ENCODE measurements at places on chromosomes 1 and 21.
A peak's percentile ranks its signal among the peaks of the same experiment; 100 is the strongest.

DNA sequence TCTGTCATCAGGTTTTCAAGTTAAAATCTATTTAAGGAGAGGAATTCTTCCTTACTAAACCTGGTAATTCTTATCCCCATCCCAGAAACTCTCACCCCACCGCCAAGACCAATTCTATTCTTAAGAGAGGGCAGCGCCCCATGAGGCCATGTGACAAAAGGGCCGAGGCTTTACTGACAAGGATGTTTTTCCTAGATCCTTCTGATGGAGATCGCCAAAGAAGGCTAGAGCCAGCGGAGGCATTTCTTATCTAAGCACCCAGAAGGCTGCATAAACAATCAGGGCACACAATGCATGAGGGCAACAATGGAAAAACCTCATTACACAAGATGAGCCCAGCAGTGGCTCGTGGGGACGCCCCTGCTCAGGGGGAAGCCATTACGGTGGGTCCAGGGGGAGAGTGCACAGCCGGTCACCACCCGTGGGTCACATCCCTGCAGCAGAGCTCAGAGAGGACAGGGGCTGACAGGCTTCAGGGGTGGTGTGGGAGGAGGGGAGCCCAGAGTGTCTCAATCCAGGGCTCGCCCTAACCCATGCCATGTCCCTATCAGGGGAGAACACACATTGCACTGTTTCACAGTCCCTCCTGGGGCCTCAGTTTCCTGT is 88.7 kb downstream of the ITPKB start:
- DNase-seq = peak; percentile 66

GRCh38 chr1:240526312-240526711 is 85.6 kb downstream of the GREM2 start:
- no peak for DNase-seq

DNA sequence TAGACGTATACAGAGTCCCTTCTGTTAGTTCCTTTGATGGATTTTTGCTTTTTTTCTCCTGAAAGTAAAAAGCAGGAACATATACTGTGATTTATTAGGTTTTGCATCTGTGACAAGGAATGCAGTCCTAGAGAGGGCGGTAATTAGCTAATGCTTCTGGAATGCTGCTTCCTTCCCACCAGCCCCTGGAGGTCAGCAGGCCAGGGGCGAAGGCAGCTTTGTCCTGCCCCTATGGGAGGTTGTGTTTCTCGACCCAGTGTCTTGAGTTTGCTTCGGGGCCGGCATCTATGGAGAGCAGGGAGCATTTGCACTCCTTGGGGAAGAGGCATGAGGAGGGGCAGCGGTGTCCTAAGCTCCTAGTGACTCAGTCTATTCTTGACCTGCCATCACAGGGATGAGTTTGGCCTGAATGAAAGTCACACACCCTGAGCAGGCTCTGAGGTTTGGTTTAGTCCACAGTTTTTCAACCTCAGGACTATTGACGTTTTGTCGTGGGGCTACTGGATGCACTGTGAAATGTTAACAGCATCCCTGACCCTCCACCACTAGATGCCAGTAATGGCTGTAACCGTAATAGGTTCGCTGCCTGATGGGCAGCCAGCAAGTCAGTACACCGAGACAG is 85.0 kb upstream of the KCNJ15 start:
- DNase-seq = peak; percentile 57

DNA sequence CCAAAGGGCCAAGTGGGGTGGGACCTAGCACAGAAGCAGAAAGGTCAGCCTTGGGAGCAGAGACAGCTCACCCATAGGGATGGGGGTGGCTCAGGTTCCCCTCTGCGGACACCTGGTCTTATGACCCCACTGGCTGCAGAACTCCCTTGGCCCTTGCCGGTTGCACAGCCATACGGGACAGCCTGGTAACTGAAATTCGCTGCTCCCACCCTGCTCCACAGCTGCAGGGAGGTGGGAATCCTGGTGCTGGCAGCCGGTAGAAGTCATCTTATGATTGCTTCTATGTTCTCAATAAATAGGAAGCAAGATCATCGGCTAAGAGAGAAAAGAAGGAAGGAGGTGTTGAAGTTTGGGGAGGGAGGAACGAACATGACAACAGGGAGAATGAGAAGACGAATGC is 64.1 kb downstream of the HLCS start:
- no peak for DNase-seq

GRCh38 chr1:233735847-233736246 is 121.9 kb downstream of the KCNK1 start:
- no peak for DNase-seq

DNA sequence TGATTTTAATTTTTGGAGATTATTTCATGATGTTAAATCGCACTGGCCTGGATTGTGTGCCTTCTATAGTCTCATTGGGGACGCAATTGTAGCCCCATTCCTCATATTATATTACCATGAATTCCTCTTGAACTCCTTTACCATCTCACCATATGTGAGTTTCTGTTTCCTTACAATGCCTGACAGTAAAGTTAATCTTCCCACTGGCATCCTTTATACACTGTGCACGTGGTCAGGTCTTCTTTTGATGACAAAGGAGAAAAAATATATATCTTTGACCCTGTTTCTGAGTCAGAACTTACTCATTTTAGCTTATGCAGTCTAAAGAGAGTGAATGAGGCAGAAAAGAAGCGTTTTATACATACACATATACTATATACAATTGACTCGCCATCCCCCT is 774 bp upstream of the ABL2 start:
- DNase-seq = no peak

- no peak for DNase-seq
Observed at GRCh38 chr1:57131701-57132394, 166.0 kb upstream of the C8B start.

- DNase-seq = no peak
Observed at GRCh38 chr1:28190337-28190979, 14.0 kb upstream of the PTAFR start.

GRCh38 chr1:14160781-14161180 is 437.7 kb upstream of the KAZN start:
- DNase-seq = no peak

- no peak for DNase-seq
Observed at GRCh38 chr1:190126728-190127127, 350.9 kb downstream of the BRINP3 start.

GRCh38 chr1:65075123-65075976 is 72.7 kb upstream of the AK4 start:
- peak; percentile 53 for DNase-seq

GRCh38 chr1:241637046-241637590 is 3.1 kb downstream of the CHML start:
- DNase-seq = no peak

DNA sequence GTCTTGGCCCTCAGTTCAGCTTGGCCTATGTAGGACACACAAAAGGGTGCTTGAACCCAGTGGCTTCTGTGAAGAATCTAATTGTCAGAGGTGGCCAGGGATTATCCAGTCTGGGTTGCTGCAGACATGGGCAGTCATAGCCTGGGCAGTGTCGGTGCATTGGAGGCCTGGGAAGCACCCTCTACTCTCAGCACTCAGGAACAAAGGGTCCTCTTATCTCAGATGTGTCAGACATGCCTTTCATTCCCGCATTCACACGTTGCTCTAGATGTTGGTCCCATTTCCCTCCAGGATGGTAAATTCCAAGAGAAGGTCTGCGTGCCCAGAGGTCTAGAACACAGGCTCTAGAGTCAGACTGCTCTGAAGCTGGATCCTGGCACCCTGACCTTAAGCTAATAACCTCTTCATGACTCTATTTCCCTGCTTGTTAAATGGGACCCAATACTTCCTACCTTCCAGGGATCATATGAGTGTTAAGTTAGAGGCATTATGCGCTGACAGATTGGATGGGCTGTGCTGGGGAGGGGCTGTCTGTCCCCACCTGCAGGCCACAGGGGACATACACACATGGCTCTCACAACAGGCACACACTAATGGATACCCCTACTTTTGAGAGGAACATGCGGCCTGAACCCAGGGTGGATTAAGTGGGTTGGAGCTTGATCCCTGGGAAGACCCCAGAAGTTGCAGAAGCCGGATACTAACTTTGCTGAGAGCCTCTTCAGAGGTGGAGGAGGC is 16.5 kb upstream of the EDN2 start:
- no peak for DNase-seq

DNA sequence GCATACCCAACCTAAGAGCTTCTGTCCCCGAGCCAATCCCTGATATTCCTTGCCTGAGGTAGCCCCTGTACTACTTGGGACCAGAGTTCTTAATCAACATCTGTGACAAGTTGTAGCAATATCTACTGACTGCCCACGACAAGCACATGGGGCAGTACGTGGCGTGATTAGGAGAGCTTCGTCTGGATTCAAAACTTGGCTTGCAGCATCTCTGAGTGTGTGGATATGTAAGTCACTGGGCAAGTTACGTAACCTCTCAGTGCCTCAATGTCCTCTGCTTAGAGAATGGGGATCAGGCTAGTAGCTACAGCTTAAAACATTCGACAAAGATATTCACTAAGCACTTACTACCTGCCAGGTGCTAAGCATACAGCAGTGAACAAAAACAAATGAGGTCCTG is 5.0 kb downstream of the HSPG2 start:
- DNase-seq = no peak

DNA sequence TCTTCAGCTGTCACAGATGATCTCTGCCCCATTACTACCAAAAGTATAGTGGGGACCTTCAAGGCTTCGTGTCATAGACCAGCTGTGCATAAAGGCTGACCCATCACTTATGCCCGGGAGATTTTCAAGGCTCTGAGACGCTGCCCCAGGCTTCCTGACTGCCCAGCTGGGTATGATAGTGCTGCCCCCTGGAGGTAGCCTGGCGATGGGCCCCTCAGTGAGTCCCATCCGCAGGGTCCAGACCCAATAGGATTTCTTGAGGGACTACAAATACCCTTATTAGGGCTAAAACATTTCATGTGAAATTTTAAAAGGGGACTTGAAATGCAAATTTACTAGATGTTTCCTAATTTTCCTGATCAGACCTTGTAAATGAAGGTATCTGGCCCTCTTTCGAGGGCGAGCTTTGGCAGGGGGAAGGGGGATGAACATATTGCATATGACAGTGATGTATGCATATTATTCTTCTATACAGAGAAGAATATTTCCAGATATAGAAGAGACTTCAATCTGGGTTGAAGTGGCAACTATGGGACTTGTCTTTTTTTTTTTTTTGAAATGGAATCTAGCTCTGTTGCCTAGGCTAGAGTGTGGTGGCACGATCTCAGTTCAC is 11.7 kb upstream of the FCMR start:
- DNase-seq = no peak

DNA sequence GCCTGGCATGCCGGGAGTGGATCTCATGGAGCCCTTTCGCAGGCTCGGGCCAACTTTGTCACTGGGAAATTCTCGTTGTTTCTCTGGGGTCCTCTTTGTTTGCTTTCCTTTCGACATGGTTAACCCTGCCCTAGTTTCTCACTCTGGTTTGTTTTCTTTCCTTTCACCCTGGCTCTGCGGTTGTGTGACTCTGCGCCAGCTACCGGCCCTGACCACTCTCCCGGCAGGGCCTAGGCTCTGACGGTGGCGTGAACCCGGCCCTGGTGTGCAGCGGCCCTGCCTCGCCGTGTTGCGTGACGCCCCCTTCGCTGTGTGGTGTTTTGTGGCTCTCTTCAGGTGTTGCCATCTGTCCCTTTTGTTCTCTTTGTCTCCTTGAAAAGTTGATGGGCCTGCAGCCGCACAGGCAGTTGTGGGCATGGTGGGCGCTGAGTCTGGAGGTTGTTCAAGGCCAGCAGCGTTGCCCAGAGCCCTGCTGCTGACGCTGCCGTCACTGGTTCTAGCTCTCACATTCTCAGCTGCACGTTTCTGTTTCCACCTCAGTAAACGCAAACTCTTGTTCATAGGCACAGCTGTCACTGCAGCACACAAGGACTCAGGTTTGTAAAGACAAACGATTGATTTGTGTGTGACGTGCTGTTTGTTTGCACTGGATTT is 64.6 kb upstream of the DIP2A start:
- DNase-seq = no peak

DNA sequence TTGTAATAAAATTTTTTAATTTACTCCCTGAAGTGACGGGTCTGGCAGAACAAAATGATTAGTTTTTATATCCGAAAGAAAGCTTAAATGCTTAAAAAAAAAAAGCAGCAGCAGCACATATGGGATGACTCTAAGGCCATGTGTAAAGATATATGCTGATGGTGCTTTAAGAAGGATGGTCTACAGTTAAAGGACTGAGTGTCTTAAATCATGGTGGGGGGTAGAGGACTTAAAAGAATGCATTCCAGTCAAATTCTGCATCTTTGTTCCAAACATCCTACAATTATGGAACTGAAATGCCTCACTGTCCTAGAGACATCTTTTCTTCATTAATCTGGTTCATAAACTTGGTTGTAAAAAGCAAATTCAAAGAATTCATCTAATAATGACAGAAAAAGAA is 7.0 kb downstream of the KDM5B start:
- DNase-seq = no peak

DNA sequence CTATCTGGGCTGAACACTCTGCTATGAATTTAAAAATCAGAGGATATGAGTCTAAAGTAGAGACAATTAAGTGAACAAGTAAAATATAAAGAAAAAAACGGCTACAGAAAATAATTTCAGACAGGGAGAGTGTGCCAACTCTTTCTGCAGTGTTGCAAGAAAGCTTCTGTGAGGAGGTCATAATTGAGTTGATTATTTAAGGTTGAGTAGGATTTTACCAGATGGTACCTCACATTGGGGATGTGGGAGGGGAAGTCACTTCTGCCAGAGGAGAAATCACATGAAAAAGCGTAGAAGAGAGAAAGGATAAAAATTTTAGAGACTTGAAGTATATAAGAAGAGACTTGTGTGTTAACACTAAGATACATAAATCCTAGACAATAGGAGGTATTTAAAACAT is 238.0 kb upstream of the NCAM2 start:
- DNase-seq = no peak

DNA sequence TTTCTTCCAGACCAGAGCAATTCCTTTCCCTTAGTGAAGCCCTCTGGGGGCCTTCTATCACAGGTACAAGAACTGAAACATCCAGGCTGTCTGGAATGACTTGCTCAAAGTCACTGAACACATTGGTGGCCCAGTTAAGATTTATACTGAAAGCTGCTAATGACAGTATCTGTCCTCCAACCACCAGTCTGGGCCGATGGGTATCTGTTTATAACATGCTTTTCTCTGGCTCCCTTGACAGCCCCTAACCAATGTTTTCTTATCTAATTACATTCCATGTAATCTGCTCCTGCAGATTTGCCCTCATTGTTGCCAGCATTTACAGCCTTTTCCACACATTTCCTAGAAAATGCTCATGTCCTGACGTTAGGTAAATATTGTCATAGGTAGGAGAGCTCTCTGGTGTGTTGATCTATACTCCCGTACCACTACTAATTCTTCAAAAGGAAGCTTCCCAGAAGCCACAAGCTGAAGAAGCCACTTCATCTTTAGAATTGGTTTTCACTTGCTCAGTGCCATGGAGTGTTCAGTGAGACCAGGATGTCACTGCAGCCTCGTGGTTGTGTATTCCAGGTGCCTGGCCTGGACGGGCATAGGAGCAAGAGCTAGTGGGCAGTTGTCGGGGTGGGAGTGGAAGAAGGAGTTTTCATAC is 163.9 kb downstream of the TSEN15 start:
- no peak for DNase-seq

GRCh38 chr1:20834780-20835179 is 47.7 kb upstream of the HP1BP3 start:
- DNase-seq = no peak

Data from pulmonary artery endothelial cell (primary cell).